ENCODE measurements at places on chromosomes 6 and 20.

DNA sequence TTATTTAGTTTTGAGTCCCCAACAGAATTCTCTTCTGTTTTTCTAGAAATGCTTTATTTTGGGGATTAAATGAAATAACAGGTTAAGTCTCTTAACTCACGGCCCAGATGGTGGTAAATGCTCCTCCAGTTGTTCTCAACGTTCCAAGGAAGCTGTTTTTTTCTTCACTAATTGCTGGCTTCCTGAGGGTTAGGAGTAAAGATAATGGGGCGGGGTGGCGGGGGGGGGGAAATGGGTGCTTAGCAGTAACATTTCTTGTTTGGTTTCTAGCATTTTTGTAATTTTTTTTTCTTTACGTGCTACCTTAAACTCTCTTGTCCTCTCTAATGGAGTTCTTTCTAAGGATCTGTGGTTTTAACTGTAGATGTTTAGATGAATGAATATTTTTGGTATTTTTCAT is 2.2 kb downstream of the SRSF3 start:
- DNase-seq, result no peak

GRCh38 chr6:117481926-117482239 is 591 bp upstream of the DCBLD1 start:
- DNase-seq, result no peak

DNA sequence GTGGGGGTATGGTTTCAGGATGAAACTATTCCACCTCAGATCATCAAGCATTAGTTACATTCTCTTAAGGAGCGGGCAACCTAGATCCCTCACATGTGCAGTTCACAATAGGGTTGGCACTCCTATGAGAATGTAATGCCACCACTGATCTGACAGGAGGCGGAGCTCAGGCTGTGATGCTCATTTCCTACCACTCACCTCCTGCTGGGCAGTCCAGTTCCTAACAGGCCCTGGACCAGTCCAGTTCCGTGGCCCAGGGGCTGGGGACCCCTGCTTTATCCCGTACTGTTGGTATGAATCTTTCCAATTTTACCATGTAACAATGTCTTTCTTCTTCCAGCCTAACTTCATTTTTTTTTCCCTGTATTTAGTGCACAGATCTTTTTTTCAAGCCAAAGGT is 94.9 kb downstream of the OGFRL1 start:
- no peak for DNase-seq

DNA sequence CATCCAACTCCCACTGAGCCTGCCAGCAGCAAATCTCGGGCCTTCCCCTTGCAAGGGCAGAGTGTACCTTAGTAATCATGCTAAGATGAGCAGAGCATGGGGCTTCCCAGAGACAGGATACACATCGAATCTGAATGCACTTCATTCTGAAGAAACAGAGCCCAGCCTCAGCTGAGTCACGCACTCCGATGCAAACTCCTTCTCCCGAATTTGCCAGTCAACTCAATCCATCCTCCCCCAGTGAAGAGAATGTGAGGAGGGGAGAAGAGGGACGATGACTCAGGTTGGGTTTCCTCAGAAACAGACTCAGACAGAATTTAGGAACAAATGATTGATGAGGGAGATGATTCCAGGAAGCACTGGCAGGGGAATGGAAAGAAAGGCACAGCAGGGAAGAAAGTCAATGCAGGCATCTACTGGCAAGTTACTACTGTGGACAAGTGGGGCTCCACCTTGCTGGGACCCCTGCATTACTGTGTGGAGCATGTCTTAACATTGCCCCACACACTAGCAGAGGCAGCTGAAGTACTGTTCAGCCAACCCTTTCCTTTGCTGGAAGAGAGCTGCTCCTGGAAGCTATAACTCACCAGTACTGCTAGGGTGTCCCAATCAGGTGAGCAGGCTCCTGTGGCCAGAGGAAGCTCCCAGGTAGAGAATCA is 251.6 kb downstream of the ADGB start:
- DNase-seq, result no peak

GRCh38 chr6:108200631-108201030 is 34.8 kb downstream of the NR2E1 start:
- DNase-seq, result no peak

DNA sequence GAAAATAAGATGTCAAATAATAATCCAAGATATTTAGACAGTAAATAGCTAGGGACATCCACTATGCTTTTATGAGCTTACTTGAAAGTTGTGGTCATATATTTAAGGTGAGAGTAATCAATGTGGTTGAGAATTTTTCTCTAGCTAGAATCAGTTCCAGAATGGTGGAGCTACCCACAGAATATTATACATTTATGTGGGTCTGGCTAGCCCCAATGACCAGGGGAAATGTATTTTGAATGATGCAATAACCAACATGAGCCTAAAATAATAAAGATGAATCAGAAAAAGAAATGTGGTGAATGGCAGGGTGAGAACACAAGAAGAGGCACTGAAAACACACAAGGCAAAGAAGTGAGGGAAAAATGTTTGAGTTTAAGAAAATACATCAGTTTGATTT is 325.7 kb downstream of the TBC1D32 start:
- DNase-seq, result no peak

- no peak for DNase-seq
Measured at GRCh38 chr20:36030149-36030548, 61.8 kb downstream of the CNBD2 start.

- no peak for DNase-seq
Measured at GRCh38 chr20:51910321-51911050, 108.2 kb upstream of the SALL4 start.

GRCh38 chr6:155382338-155382685 is 68.0 kb upstream of the TFB1M start:
- no peak for DNase-seq

GRCh38 chr6:87705070-87705691 is 3.1 kb upstream of the AKIRIN2 start:
- peak; percentile 42 for DNase-seq

GRCh38 chr20:438571-439469 is 23.5 kb downstream of the TBC1D20 start:
- DNase-seq, result peak; percentile 41

- DNase-seq, result no peak
Measured at GRCh38 chr6:48243071-48243470, 132.1 kb upstream of the PTCHD4 start.

DNA sequence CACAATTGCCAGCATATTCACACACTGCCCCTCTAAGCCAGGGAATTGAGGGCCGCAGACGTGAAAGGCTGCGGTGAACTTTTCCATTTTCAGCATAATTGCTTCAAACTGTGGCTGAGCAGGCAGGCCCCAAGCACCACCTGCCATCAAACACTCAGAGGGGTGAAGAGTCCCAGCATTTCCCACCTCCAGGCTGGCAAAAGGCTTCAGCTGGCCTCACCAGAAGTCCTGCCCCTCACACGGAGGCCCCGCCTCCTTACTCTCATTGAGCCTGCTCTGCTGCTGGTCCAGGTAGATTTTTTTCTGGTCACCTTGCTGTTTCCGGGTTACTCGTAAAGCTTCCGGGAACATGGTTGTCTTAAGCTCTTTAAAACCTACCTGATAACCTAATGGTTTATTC is 52.0 kb upstream of the PRELID3B start:
- DNase-seq, result no peak

DNA sequence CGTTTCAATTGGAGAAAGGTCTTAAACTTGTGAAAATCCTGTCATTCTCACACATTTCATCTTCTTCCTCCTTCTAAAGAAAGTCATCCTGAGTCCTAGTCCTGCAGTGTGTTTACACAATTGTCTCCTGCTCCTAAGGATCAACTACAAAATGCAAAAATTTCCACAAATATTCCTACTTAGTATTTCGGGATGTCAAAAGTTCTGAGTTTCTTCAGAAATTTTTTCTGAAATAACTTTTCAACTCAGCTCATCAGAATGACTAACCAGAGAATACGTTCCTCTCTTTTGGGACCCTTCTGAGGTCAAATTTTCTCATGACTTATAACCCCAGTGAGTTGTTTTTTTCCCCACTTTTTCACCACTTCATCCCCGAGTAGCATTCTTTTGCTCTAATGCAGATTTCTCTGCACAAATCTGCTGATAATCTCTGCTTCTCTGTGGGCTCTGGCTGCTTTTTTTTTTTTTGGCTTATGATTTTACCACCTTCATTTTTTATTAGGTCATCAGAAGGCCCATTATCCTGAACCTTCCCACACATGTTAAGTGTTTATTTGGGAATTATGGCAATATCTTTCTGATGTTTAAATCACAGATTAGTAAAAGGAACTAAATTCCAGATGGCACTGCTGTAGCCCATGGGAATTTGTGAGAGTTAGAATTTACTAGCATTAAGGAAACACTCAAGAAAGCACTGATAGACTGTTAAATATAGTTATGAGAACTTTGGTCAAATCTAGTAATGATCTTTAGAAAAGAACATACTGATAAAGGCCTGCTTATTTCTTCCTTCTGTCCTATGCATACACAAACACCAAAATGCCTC is 41.4 kb downstream of the MAP3K5 start:
- no peak for DNase-seq

- no peak for DNase-seq
Measured at GRCh38 chr6:35063701-35064280, 77.3 kb downstream of the TCP11 start.

- DNase-seq, result no peak
Measured at GRCh38 chr6:112787371-112787770, 440.2 kb downstream of the RFPL4B start.

DNA sequence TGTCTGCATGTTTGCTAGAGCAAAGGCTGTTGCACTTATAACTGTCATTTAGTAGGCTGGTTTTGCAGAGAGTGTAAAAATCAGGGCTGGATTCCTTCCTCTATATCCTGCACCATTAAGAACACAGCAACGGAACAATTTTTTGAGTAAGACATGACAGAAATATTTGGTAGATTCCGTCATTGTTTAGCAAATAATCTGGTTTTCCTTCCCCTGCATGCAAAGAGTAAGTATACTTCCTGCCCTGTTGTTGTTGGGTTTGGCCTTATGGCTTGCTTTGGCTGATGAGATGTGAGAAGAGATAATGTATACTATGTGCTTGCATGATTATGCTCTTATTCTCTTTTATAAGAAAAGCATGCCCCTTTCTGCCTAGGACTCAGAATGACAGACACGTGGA is 23.8 kb downstream of the MANEA start:
- DNase-seq, result no peak

Measured in stimulated activated CD8-positive, alpha-beta memory T cell treated with anti-CD3 and anti-CD28 coated beads, Interleukin-2, amount 100 ng/mL, for 48 hours (primary cell).